ENCODE measurements at places on chromosomes 1 and 21. TPM values are rescaled to one million over a fixed set of nuclear protein-coding genes. Genes with fewer than 3 reads are reported as not detected.

BACE2 gene
- 27.6 TPM for polyA plus RNA-seq

MTOR gene
- polyA plus RNA-seq, result 47.4 TPM

S100A7A gene
- not detected for polyA plus RNA-seq

PODN gene
- 1.7 TPM for polyA plus RNA-seq

CFAP141 gene
- polyA plus RNA-seq, result not detected

CFHR4 gene
- not detected for polyA plus RNA-seq

GNG4 gene
- polyA plus RNA-seq, result 3.3 TPM

TSACC gene
- polyA plus RNA-seq, result 0.97 TPM

C1orf226 gene
- polyA plus RNA-seq, result 25.3 TPM

KRTAP7-1 gene
- polyA plus RNA-seq, result not detected

KCNQ4 gene
- polyA plus RNA-seq, result 2.5 TPM

PRKAA2 gene
- 11.6 TPM for polyA plus RNA-seq

NR5A2 gene
- 1.8 TPM for polyA plus RNA-seq

RGS13 gene
- not detected for polyA plus RNA-seq

SMPDL3B gene
- polyA plus RNA-seq, result 12.1 TPM

GALNT2 gene
- 65.4 TPM for polyA plus RNA-seq

UBE2J2 gene
- polyA plus RNA-seq, result 54.6 TPM

GBP4 gene
- 8.5 TPM for polyA plus RNA-seq

WNT2B gene
- 2.9 TPM for polyA plus RNA-seq

CFAP126 gene
- polyA plus RNA-seq, result 18.8 TPM

CDC42 gene
- 366 TPM for polyA plus RNA-seq

CLCA4 gene
- polyA plus RNA-seq, result not detected

HEYL gene
- 23.4 TPM for polyA plus RNA-seq

CACNA1S gene
- 0.51 TPM for polyA plus RNA-seq

ANP32E gene
- 136 TPM for polyA plus RNA-seq
